ENCODE measurements at places on chromosomes 1 and 21.

- DNase-seq = no peak
Observed at GRCh38 chr1:177809819-177810218, 160.0 kb downstream of the SEC16B start.

GRCh38 chr1:2602866-2603520 is 16.4 kb downstream of the PRXL2B start:
- no peak for DNase-seq

- peak; percentile 25 for DNase-seq
Observed at GRCh38 chr1:161727256-161727924, 6.0 kb downstream of the FCRLB start.

- DNase-seq = no peak
Observed at GRCh38 chr1:156204686-156205085, 8.1 kb upstream of the PMF1 start.

GRCh38 chr1:98556521-98557158 is 104.9 kb upstream of the SNX7 start:
- DNase-seq = no peak

- DNase-seq = no peak
Observed at GRCh38 chr1:20386323-20387081, 95.8 kb downstream of the VWA5B1 start.

DNA sequence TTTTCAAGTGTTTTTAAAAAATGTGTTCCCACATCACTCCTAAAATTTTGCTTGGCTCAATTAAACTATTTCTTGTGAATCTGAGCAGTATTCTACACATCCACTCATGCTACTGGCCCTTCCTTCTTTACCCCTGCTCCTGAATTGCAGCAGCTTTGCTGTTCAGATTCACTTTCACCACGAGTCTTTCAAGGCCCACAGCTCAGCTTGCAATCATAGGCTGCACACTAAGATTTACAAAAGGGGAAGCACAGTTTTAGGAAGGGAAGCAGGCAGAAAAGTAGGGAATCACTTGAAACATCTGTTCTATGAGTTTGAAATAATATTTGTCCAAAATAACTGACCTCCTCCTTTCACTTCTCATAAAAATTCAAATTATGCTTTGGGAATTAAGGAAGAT is 70.9 kb upstream of the EDEM3 start:
- no peak for DNase-seq

GRCh38 chr1:245261786-245262185 is 107.0 kb downstream of the KIF26B start:
- DNase-seq = no peak

DNA sequence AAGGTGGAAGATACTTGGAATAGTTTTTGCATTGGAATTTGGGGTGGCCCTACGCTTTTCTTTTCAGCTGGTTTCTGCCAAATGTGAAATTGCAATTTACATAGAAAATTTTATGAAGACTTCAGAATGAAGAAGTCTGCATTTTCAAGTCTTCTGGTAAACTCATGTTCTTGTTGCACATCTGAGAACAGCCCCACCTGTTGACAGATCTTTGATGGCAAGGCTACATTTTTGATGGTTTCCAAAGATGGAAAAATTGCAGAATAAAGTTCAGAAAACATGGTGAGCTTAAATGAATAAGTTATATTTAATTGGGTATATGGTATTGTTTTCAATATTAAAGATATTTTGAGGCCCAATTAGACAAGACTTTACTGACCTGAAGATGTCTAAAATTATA is 25.4 kb downstream of the OLFM3 start:
- no peak for DNase-seq

- no peak for DNase-seq
Observed at GRCh38 chr1:42557230-42557851, 94.3 kb downstream of the CCDC30 start.

DNA sequence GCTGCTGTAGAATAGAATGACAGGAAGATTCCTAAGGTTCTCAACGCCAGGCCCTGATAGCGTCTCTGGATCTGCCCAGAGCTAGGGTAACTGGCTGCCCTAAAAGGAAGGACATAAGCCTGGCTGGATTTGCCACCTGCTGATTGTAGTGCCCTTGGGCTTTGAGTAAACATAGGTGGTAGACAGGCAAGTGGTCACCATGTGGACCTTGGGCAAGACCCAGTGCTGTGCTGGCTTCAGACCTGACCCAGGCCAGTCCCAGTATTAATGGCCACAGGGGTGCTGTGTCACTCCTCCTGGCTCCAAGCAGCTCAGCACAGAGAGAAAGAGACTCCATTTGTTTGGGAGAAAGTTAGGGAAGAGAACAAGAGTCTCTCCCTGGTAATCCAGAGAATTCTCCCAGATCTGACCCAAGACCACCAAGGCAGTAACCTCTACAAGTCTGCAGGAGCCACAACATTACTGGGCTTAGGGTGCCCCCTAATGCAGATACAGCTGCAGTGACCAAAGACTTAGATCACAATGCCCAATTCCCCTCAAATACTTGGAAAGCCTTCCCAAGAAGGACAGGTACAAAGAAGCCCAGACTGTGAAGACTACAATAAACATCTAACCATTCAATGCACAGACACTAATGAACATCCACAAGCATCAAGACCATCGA is 44.5 kb downstream of the PHTF1 start:
- DNase-seq = no peak

GRCh38 chr1:82517586-82517985 is 716.9 kb downstream of the ADGRL2 start:
- DNase-seq = no peak

- peak; percentile 40 for DNase-seq
Observed at GRCh38 chr1:62437273-62437940, 558 bp downstream of the USP1 start.

DNA sequence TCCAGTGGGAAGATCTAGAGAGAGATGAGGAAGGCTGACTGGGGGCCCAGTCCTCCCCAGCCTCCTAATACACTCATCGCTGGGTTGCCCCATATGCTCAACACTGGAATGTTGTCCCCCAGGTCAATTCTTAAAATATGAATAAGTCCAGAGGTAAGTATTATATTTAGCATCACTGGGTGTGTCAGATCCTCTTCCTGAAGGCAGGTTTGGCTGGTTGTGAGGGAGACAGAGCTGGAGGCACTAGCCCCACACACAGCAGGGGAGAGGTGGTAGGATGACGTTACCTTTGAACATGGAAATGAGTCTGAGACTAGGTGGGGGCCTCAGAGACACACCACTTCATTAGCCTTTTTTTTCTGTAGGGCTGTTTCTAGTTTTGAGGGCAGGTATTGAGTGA is 42.6 kb downstream of the SLC44A3 start:
- DNase-seq = no peak

- no peak for DNase-seq
Observed at GRCh38 chr1:74522148-74522547, 9.7 kb upstream of the LRRC53 start.

DNA sequence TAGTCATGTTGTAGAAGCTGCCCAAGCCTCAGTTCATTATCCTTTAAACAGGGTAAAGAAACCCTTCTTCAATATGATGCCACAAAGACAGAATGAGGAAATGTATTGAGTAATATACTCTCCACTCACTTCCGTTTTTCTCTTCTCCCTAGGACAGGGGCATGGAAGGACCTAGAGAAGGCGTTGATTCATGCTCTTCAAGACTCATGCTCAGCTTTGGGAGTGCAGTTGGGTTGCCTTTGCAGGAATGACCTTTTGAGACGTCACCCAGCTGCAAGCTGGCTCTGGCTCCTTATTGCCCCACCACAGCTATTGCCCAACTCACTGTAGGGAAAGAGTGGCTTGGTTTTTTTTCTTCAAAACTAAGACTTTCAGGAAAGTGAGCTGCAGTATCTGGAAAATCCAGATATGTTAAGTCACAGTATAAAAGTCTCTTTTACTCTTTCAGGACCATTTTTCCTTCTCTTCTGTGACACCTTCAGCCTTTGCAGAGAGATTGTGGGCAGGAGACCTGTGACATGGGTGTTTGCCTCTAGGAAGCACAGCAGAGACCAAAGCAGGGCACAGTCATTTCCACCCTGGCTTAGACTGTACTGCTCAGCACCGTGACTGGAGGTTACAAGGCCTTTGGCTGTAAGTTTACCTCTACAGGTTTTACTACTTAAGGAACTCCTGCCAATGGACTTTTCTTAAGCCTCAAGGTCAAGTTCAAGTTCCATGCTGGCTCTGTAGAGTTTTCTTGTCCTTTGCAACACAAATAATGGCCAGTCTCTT is 39.5 kb downstream of the XCL2 start:
- peak; percentile 30 for DNase-seq

DNA sequence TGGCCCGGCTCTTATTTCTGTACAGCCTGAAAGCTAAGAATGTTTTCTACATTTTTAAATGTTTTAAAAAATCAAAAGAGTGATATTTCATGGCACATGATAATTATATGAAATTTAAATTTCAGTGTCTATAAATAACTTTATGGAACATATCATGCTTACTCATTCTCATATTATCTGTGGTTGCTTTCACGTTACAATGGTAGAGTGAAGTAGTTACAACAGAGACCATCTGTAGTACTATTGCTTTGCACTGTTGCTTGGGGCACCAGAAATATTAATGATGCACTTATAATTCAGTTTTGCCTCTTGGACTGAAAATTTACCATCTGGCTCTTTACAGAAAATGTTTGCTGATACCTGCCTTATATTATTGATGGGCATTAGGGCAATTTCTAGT is 481.6 kb downstream of the PLPP3 start:
- DNase-seq = no peak

DNA sequence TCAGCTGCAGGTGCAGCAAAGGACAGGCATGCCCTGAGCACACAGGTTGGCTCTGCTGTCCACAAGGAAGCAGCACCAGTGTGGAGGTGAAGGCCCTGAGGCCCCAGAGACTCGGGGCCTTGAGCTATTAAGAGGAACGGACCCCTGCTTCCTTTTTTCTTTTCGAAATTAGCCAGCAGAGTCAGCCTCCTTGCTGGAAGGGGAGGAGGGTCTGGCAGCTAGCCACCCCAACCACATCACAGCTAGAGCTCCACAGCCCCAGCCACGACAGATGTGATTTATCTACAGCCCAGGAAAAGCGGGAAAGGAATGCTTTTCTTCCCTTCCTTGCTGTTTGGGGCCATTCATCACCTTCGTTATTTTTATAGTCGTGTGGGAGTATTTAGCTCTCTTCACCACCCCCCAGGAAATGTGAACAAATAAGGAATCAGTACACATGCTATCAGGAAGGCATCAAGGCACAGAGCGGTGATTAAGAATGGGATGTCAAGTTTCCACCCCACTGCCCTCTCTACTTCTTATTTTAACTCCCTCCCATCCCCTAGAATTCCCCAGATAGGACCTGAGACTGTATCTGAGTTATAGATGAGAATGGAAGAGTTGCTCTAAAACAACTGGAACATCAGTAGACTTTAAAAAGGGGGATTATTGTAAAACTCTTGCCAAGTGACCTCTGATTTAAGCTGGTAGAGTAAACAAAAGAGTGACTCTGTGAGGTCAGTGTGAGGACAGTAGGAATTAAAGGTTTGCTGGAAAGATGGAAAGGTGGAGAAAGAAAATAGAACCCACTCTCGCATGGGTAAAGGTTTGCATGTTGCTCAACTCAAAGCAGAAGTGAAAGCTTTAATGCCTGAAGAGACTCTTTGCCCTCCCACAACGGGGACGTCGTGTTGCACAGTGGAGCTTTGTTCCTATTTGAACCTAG is 224.7 kb upstream of the GJB5 start:
- no peak for DNase-seq

GRCh38 chr21:29571949-29572348 is 273.2 kb downstream of the BACH1 start:
- DNase-seq = no peak

GRCh38 chr1:30036229-30036547 is 687.2 kb downstream of the MATN1 start:
- no peak for DNase-seq

DNA sequence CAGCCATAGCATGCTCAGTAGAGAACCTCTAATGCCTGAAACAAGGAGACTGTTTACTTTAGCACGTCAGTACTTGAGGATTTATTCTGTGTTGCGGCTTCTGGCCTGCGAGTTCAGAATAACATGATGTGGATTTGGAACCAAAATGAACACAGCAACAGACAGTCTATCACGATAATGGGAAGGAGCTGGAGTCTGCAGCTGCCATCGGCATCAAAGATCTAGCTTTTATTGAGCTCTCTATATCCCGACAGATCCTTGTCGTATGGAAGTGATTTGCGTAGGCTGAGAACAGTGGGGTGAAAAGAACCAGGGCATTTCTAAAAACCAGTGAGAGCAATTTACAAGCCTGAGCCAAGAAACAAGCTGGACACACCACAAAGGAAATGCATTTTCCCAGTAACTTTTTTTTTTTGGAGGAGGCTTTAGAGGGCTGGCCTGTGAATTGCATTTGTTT is 294.2 kb downstream of the KIF26B start:
- no peak for DNase-seq

GRCh38 chr21:46009951-46010705 is 28.6 kb downstream of the COL6A1 start:
- DNase-seq = no peak

- DNase-seq = no peak
Observed at GRCh38 chr1:97108179-97108578, 386.6 kb downstream of the PTBP2 start.

GRCh38 chr1:29669158-29669871 is 433.0 kb downstream of the PTPRU start:
- DNase-seq = no peak

DNA sequence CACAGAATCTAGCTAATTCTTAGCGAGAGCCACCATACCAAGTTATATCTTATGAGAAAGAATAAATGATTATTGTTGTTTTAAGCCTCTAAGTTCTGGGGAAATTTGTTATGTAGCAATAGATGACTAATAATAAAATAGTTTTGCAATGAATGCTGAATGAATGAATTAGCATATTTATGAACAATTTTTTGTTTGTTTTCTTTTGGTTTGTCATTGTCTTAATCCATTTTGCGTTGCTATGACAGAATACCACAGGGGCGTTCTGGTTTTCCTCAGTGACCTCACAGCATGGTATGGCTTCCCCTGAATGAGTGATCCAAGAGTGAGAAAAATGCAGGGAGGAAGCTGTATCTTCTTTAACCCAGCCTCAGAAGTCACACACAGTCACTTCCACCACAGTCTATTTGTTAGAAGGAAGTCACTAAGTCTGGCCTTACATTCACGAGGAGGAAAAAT is 53.8 kb upstream of the HPDL start:
- DNase-seq = no peak

- DNase-seq = peak; percentile 93
Observed at GRCh38 chr1:109546311-109547109, 1.9 kb upstream of the GNAI3 start.

DNA sequence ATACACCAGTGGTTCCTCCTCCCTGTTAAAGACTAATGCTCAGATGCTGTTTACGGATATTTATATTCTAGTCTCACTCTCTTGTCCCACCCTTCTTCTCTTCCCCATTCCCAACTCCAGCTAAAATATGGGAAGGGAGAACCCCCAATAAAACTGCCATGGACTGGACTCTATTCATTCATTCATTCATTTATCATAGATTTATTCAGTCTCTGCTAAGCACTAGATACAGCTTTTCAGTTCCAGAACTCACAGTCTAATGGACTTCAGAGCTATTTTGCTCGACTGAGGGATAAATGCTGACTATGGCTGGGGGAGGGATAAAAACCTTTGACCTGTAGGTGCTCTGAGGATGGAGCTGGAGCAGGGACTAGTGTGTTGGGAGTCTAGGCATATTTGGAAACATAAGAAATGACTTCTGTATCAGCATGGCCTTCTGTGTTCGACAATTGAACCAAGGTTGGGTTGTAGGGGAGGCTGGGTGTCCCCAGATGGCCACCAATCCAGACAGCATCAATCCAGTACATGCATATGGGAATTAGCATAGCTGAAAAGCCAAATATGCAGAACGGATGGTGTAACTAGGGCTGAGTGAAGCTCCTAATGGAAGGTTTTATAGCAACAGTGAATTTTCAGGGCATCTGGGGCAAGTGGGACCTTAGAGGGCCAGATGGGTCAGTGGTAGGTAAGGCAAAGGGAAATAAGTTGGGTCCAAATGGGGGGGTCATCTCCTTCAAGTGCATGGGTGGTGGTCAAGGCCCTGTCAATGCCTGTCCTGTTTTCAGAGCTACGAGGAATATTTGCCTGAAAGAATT is 4.1 kb downstream of the APOA2 start:
- DNase-seq = no peak
